ENCODE measurements at places on chromosomes 5 and 9. TPM values are rescaled to one million over a fixed set of nuclear protein-coding genes. Genes with fewer than 3 reads are reported as not detected.

GRCh38 chr5:125151150-125151900, 404.9 kb upstream of the ZNF608 start:
- no peak overlapping the region for H3K27ac ChIP-seq
- no peak overlapping the region for H3K4me3 ChIP-seq
- H3K27me3 ChIP-seq: no peaks in the 10 kb centered on the region
- no peaks in the 10 kb centered on the region for H3K4me1 ChIP-seq
- DNase-seq: no peak

The GFPT2 gene
- total RNA-seq: 2.2 TPM

The ENTPD2 gene
- 0.92 TPM for total RNA-seq

GRCh38 chr5:170495825-170496661, 7.8 kb upstream of the KCNIP1 start:
- no peak for DNase-seq
- no peaks in the 10 kb centered on the region for H3K27me3 ChIP-seq
- peaks cover 3% of the 10 kb centered on the region for H3K4me1 ChIP-seq
- H3K4me3 ChIP-seq: no peak overlapping the region
- no peaks in the 10 kb centered on the region for H3K36me3 ChIP-seq

The TAF11L5 gene
- not detected for total RNA-seq

- no peak overlapping the region for H3K27ac ChIP-seq
- H3K4me3 ChIP-seq: no peak overlapping the region
- no peaks in the 10 kb centered on the region for H3K27me3 ChIP-seq
These were observed 47.2 kb upstream of the DAB2IP start for GRCh38 chr9:121604242-121604641.

The PTPRD gene
- total RNA-seq: 0.63 TPM

GRCh38 chr9:127232833-127233549, 31.6 kb upstream of the GARNL3 start:
- no peaks in the 10 kb centered on the region for H3K36me3 ChIP-seq
- H3K4me3 ChIP-seq: no peak overlapping the region
- no peak for DNase-seq

GRCh38 chr9:135663451-135663770, 302 bp downstream of the LCN9 start:
- H3K27me3 ChIP-seq: 0 out of 2 replicates have a peak, but pooled peaks cover 3% of the 10 kb centered on the region
- no peak for DNase-seq
- H3K4me1 ChIP-seq: no peaks in the 10 kb centered on the region

- no peaks in the 10 kb centered on the region for H3K36me3 ChIP-seq
- no peak overlapping the region for H3K27ac ChIP-seq
- DNase-seq: no peak
- H3K4me1 ChIP-seq: no peaks in the 10 kb centered on the region
- no peak overlapping the region for H3K4me3 ChIP-seq
- H3K27me3 ChIP-seq: 0 out of 2 replicates have a peak, but pooled peaks cover 6% of the 10 kb centered on the region
These were observed 221.9 kb downstream of the IRX2 start for GRCh38 chr5:2529371-2530092.

The CNTFR gene
- total RNA-seq: not detected

GRCh38 chr5:91110686-91111085, 272.4 kb downstream of the ARRDC3 start:
- H3K36me3 ChIP-seq: no peaks in the 10 kb centered on the region
- no peak overlapping the region for H3K4me3 ChIP-seq
- no peak overlapping the region for H3K27ac ChIP-seq
- H3K4me1 ChIP-seq: no peaks in the 10 kb centered on the region

The SAPCD2 gene
- total RNA-seq: 134 TPM

The NPR3 gene
- total RNA-seq: 5.8 TPM

- H3K36me3 ChIP-seq: no peaks in the 10 kb centered on the region
- H3K4me3 ChIP-seq: no peak overlapping the region
- H3K27me3 ChIP-seq: no peaks in the 10 kb centered on the region
- DNase-seq: no peak
- H3K27ac ChIP-seq: no peak overlapping the region
These were observed 86.0 kb upstream of the RASGRF2 start for GRCh38 chr5:80874162-80874561.

GRCh38 chr9:27497883-27498417, 26.1 kb upstream of the IFNK start:
- no peak overlapping the region for H3K4me3 ChIP-seq
- 0 out of 2 replicates have a peak overlapping the region, but pooled peaks have one; percentile 80 for H3K27ac ChIP-seq
- H3K4me1 ChIP-seq: peaks cover 18% of the 10 kb centered on the region
- H3K36me3 ChIP-seq: no peaks in the 10 kb centered on the region

DNA sequence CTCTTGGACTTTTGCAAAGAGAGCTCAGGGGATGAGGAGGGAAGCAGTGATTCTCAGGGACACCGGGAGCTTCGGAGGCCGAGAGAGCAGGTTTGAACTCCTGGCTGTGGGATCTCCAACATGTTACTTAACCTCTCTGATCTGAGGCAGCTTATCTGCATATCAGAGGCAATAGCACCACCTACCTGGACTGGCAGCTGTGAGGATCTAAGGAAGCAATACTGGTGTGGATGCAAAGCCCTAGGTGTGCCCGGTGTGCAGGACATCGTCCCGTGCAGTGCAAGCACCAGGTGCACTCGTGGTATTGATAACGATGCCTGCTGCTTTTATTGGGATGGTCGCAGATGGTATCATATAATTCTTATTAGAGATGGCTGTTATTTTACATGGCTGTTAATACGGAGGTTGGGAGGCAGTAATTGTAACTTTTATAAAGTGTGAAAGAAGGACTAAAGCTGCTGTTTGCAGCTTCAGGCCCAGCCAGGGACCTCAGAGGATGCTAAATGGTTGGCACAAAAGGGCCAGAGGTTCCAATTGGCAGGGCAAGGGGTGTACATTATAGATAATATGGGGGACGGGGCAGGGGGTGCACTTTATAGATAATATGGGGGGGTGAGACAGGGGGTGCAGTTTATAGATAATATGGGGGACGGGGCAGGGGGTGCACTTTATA, 14.9 kb downstream of the COL5A1 start:
- H3K27ac ChIP-seq: no peak overlapping the region
- no peaks in the 10 kb centered on the region for H3K4me1 ChIP-seq
- no peaks in the 10 kb centered on the region for H3K36me3 ChIP-seq
- H3K4me3 ChIP-seq: no peak overlapping the region
- H3K27me3 ChIP-seq: no peaks in the 10 kb centered on the region
- peak; percentile 31 for DNase-seq

The SLC45A2 gene
- not detected for total RNA-seq

DNA sequence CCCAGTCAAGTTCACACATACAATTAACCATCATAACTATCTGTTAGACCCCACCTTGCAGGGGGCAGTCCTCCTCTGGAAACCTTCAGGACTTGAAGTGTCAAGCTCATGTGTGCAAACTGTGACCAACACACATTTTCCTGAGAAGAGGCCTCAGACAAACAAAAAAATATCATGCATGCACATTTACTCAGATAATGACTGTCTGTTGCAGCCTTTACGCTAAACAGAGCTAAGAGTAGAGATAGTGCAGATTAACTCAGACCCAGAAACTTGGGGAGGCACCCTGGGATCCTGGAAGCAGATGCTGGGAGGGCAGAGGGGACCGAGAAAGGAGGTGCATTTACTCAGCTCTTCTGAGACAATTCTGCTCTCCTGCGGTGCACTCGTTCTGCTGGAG, 3.6 kb upstream of the S1PR3 start:
- H3K4me3 ChIP-seq: no peak overlapping the region
- H3K27ac ChIP-seq: no peak overlapping the region
- DNase-seq: no peak
- H3K27me3 ChIP-seq: no peaks in the 10 kb centered on the region

GRCh38 chr5:114657342-114658130, 295.7 kb downstream of the KCNN2 start:
- no peak overlapping the region for H3K4me3 ChIP-seq
- no peaks in the 10 kb centered on the region for H3K4me1 ChIP-seq
- no peak overlapping the region for H3K27ac ChIP-seq
- H3K27me3 ChIP-seq: no peaks in the 10 kb centered on the region

DNA sequence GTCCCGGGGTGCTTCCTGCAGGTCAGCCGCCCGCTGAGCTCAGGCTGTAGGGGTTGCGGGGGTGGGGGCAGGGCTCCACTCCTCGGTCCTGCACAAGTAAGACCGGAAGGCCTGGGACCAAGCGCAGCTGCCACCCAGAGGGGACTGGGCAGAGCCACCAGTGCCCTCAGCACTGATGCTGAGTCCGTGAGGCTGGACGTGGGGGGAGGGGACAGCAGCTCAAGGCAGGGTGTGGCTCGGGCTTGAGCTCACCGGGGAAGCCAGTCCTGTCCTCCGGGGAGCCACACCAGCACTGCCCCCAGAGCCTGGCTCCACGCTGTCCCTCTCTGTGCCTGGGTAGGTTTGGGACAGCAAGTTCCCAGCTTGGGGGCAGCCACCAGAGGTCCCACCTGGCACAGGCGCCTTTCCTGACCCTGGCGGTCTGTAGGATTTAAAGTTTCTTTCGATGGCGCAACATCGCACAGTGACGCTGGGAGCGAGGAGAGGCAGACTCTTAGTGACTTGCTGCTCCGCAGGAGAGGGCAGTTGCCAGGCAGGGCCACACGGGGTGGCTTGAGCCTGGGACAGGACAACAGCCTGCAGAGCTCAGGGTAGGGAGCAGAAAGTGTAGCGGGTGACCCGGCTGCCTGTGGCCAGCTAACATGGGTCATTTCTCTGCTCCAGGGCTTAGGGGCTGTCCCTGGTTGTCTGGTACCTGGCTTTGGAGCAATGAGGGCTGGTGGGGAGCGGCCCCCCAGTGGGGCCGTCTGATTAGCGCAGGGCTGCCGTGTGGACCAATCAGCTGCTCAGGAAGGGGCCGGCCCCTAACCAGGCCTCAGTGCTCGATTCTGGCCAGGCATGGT, 5.7 kb downstream of the LCN1 start:
- no peaks in the 10 kb centered on the region for H3K4me1 ChIP-seq
- no peaks in the 10 kb centered on the region for H3K27me3 ChIP-seq
- H3K27ac ChIP-seq: no peak overlapping the region
- DNase-seq: no peak
- H3K36me3 ChIP-seq: no peaks in the 10 kb centered on the region
- no peak overlapping the region for H3K4me3 ChIP-seq

- H3K27ac ChIP-seq: 0 out of 2 replicates have a peak overlapping the region, but pooled peaks have one; percentile 5
- peak; percentile 59 for DNase-seq
- H3K36me3 ChIP-seq: no peaks in the 10 kb centered on the region
- peaks cover 7% of the 10 kb centered on the region for H3K4me1 ChIP-seq
- no peak overlapping the region for H3K4me3 ChIP-seq
These were observed 83.1 kb downstream of the JMY start for GRCh38 chr5:79318935-79319614.

DNA sequence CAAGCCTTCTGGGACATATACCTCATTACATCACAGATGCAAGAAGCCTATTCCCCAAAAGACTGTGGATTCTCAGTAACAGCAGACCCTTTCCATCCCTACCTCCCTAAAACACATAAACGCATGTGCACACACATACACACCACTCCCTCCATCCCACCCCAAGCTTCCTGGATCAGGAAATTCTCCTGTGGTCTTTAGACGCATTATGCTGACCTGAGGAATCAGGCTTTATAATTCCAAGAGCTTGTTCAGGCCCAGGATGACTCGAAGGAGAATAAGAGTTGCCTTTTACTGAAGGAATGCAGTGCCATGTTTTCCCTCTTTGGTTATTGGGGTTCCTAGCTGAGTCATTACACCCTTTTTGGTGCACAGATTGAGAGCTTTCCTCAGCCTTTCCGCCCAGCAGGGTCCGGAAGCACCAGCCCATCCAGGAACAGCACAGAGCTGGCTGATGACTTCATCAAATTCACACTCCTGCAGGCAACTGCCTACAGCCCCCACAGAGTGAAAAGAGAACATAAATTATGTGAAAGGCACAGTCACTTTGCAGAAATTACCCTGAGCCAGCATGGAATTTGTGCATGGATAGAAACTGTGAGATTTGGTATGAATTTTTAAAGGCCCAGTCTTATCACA, 385.0 kb upstream of the TRPC7 start:
- H3K4me1 ChIP-seq: no peaks in the 10 kb centered on the region
- no peaks in the 10 kb centered on the region for H3K36me3 ChIP-seq
- H3K4me3 ChIP-seq: no peak overlapping the region
- no peak for DNase-seq
- H3K27ac ChIP-seq: no peak overlapping the region

DNA sequence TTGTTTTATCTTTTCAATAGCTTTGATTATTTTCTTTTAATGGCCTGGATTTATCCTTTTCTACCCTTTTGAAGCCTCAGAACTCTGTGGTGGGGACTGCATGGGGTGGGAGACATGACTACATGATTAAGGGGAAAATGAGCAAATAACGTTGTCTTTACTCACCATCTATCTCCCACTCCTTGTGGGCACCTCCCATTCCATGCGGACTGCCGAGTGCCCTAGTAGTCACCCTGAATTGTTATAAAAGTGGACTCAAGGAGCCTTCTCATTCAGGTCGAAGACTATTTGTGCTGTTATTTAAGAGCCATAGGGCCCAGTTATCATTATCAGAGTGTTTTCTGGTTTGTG, 281.8 kb downstream of the MLLT3 start:
- H3K36me3 ChIP-seq: no peaks in the 10 kb centered on the region
- H3K4me1 ChIP-seq: no peaks in the 10 kb centered on the region
- no peaks in the 10 kb centered on the region for H3K27me3 ChIP-seq
- H3K27ac ChIP-seq: no peak overlapping the region
- no peak for DNase-seq

- H3K27ac ChIP-seq: no peak overlapping the region
- no peaks in the 10 kb centered on the region for H3K4me1 ChIP-seq
- no peaks in the 10 kb centered on the region for H3K27me3 ChIP-seq
- H3K36me3 ChIP-seq: no peaks in the 10 kb centered on the region
- no peak overlapping the region for H3K4me3 ChIP-seq
These were observed 214.9 kb upstream of the EFNA5 start for GRCh38 chr5:107885601-107886000.

The C5 gene
- total RNA-seq: 2.9 TPM

Data from PC-3 (cell line).